ENCODE measurements at places on chromosomes 3 and 15. TPM values are rescaled to one million over a fixed set of nuclear protein-coding genes. Genes with fewer than 3 reads are reported as not detected.

The HTR3E gene
- not detected for total RNA-seq

The WNT5A gene
- total RNA-seq = 1.6 TPM

- no peak for DNase-seq
Observed at GRCh38 chr15:60633426-60633968, 154.6 kb upstream of the ICE2 start.

- no peak for DNase-seq
Observed at GRCh38 chr3:25854214-25854613, 64.3 kb downstream of the OXSM start.
